ENCODE measurements at places on chromosomes 5 and 9. TPM values are rescaled to one million over a fixed set of nuclear protein-coding genes. Genes with fewer than 3 reads are reported as not detected.

SPAG8 gene
- total RNA-seq, result 0.35 TPM

CAVIN4 gene
- total RNA-seq, result 0.29 TPM

TICAM2 gene
- total RNA-seq, result 1.6 TPM

SPAAR gene
- total RNA-seq, result not detected

LRRTM2 gene
- not detected for total RNA-seq

FOXD4 gene
- total RNA-seq, result 0.23 TPM
